ENCODE measurements at places on chromosomes 3 and 15. TPM values are rescaled to one million over a fixed set of nuclear protein-coding genes. Genes with fewer than 3 reads are reported as not detected.

The WDR76 gene
- total RNA-seq, result 4.8 TPM

The PPP1R14D gene
- total RNA-seq, result not detected

The NR2E3 gene
- total RNA-seq, result 0.19 TPM

The PTX3 gene
- 2.7 TPM for total RNA-seq

The PSTPIP1 gene
- total RNA-seq, result 22.1 TPM

The ZNF501 gene
- 4.2 TPM for total RNA-seq

The GPR87 gene
- 0.72 TPM for total RNA-seq

The C3orf20 gene
- 0.16 TPM for total RNA-seq

The PLCH1 gene
- 9.6 TPM for total RNA-seq

The ANKRD63 gene
- total RNA-seq, result not detected

The SNAP23 gene
- 55.0 TPM for total RNA-seq

The FOXB1 gene
- total RNA-seq, result not detected

The KLHL40 gene
- not detected for total RNA-seq

The SCN5A gene
- total RNA-seq, result 0.72 TPM

The C2CD4A gene
- 5.3 TPM for total RNA-seq

The CPEB1 gene
- 1.4 TPM for total RNA-seq

The C15orf39 gene
- total RNA-seq, result 32.7 TPM

The RARB gene
- 14.7 TPM for total RNA-seq

The ZNF502 gene
- 6.0 TPM for total RNA-seq

The SLC51B gene
- 2.9 TPM for total RNA-seq

The SLCO3A1 gene
- 59.4 TPM for total RNA-seq

The CYP8B1 gene
- total RNA-seq, result 10.4 TPM

The P3H2 gene
- 103 TPM for total RNA-seq

The ZKSCAN7 gene
- 7.9 TPM for total RNA-seq

The VWA5B2 gene
- total RNA-seq, result 0.25 TPM

The PEX5L gene
- not detected for total RNA-seq

Data from kidney (tissue), 22 donors.